ENCODE measurements at places on chromosomes 11 and 22. TPM values are rescaled to one million over a fixed set of nuclear protein-coding genes. Genes with fewer than 3 reads are reported as not detected.

The TMPRSS13 gene
- 1.8 TPM for total RNA-seq

GRCh38 chr11:119937412-119937811 is 200.5 kb downstream of the TRIM29 start:
- peaks cover 3% of the 10 kb centered on the region for H3K27me3 ChIP-seq
- H3K36me3 ChIP-seq: no peaks in the 10 kb centered on the region
- no peak overlapping the region for H3K27ac ChIP-seq

The ISX gene
- not detected for total RNA-seq

GRCh38 chr11:122122179-122122578 is 6.2 kb upstream of the BLID start:
- no peak for DNase-seq
- no peaks in the 10 kb centered on the region for H3K4me1 ChIP-seq
- no peak overlapping the region for H3K27ac ChIP-seq
- H3K36me3 ChIP-seq: no peaks in the 10 kb centered on the region
- H3K27me3 ChIP-seq: no peaks in the 10 kb centered on the region

- H3K36me3 ChIP-seq: no peaks in the 10 kb centered on the region
- no peaks in the 10 kb centered on the region for H3K4me1 ChIP-seq
- no peaks in the 10 kb centered on the region for H3K27me3 ChIP-seq
- no peak overlapping the region for H3K27ac ChIP-seq
- H3K4me3 ChIP-seq: no peak overlapping the region
These were observed 304.1 kb upstream of the PITPNB start for GRCh38 chr22:28222976-28223745.

The OR2AG2 gene
- total RNA-seq: 0.26 TPM

The CXCR5 gene
- not detected for total RNA-seq

Data from endothelial cell (in vitro differentiated cells).